ENCODE measurements at places on chromosomes 2 and 18. TPM values are rescaled to one million over a fixed set of nuclear protein-coding genes. Genes with fewer than 3 reads are reported as not detected.

ANKAR gene
- total RNA-seq, result 15.1 TPM

HRH4 gene
- not detected for total RNA-seq

ANXA4 gene
- 92.2 TPM for total RNA-seq

PFN4 gene
- 1.0 TPM for total RNA-seq

NTSR2 gene
- not detected for total RNA-seq

LMAN1 gene
- total RNA-seq, result 57.8 TPM

DNAH6 gene
- 0.46 TPM for total RNA-seq

IL1RN gene
- 1.7 TPM for total RNA-seq

GRCh38 chr2:62738981-62739936 lies 33.7 kb downstream of the EHBP1 start:
- no peak for DNase-seq

- DNase-seq, result no peak
Measured at GRCh38 chr2:161036926-161037325, 123.3 kb upstream of the TANK start.

GRCh38 chr2:226548732-226549131 lies 250.9 kb downstream of the IRS1 start:
- no peak for DNase-seq

DNA sequence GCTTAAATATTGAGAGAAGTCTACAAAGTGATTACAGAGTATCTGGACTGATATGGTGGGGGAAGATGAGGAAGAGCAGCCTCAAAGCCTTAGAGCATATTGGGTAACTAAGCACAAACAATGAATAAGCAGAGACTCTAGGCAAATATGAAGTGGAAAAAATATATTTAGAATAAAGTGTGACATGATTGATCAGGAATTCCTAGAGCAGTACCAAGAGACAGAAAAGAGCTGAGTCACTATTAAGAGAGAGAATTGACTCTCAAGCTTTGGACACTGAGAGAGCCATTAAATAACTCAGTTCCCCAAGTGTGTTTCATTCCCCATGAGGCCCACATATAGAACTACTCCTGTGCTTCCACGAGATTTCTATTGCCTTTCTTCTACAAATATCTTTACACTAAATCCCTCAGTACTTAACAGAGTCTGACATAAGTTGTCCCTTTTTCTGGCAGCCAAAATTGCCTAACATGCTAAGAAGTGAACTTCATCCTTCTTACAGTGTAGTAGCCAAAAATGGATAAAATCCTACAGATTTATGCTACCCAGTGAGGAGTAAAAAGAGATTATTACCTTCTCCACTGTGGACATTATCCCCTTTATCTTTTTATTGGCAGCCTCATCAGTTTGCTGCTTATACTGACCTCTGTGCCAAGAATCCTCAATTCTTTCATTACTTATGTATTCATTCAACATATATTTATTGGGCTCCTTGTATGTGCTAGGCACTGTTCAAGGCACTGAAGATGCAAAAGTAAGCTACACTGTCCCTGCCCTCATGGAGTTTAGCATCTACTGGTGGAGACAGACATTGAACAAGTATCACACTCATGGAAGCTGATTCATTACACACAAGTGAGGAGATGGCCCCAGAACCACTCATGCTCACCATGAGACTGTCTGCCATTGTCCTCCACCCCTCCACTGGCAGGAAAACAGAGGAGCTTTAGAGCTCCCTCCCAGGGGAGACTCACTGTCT lies 45.4 kb downstream of the SLC40A1 start:
- no peak for DNase-seq

Data from posterior vena cava (tissue), 2 donors.